ENCODE measurements at places on chromosomes 13 and 19. TPM values are rescaled to one million over a fixed set of nuclear protein-coding genes. Genes with fewer than 3 reads are reported as not detected.
A peak's percentile ranks its signal among the peaks of the same experiment; 100 is the strongest.

- no peak for DNase-seq
Measured at GRCh38 chr13:30022796-30023195, 172.4 kb upstream of the UBL3 start.

GRCh38 chr19:28785971-28786370, 427.0 kb downstream of the UQCRFS1 start:
- peak; percentile 60 for DNase-seq

GRCh38 chr19:40286235-40286970, 1.3 kb upstream of the AKT2 start:
- DNase-seq = no peak

- DNase-seq = no peak
Measured at GRCh38 chr19:32914879-32915660, 45.5 kb upstream of the SLC7A9 start.

DNA sequence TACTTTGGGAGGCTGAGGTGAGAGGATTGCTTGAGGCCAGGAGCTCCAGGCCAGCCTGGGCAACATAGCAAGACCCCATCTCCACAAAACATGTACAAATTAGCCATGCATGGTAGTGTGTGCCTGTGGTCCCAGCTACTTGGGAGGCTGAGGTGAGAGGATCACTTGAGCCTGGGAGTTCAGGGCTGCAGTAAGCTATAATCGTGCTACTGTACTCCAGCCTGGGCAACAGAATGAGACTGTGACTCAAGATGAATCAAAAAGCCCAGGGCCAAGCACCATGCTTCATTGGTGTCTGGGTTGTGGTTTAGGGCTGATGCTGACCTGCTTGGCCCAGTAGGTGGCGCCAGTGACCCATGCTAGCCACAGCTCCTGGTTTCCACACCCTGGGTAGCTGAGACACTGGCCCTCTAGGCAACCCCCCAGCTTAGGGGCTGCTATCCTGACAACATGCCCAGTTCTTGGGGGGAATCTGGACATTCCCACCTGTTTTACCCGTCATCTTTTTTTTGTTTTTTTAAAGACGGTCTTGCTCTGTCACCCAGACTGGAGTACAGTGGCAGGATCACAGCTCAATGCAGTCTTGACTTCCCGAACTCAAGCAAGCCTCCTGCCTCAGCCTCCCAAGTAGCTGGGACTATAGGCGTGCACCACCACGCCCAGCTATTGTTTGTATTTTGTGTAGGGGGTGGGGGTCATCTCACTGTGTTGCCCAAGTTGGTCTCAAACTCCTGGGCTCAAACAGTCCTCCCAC, 5.5 kb downstream of the CCDC124 start:
- DNase-seq = peak; percentile 93

GRCh38 chr13:100364591-100364990, 224.0 kb downstream of the GGACT start:
- no peak for DNase-seq

GRCh38 chr19:50909240-50910070, 1.7 kb downstream of the KLK4 start:
- DNase-seq = peak; percentile 100

DNA sequence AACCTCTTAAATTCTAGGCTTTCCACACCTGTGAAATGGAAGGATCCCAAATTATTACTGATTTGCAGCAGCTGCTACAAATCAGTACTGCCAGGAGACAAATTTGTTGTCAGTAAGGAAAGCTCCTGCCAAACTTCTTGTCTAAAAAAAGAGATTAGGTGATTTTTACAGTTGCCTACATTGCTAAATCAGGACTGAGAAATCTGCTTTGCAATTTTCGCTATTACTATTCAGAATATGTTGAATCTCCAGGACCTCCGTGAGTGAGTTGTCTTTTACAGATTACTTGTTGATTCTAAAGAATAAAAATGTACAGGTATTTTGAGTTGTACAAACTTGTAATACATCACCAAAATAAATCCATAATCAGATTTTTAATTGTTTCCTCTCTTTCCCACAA, 1815.9 kb downstream of the PCDH9 start:
- no peak for DNase-seq

ZNF737 gene
- total RNA-seq = 36.5 TPM

GRCh38 chr19:16540948-16541347, 1.3 kb downstream of the CHERP start:
- no peak for DNase-seq

DNA sequence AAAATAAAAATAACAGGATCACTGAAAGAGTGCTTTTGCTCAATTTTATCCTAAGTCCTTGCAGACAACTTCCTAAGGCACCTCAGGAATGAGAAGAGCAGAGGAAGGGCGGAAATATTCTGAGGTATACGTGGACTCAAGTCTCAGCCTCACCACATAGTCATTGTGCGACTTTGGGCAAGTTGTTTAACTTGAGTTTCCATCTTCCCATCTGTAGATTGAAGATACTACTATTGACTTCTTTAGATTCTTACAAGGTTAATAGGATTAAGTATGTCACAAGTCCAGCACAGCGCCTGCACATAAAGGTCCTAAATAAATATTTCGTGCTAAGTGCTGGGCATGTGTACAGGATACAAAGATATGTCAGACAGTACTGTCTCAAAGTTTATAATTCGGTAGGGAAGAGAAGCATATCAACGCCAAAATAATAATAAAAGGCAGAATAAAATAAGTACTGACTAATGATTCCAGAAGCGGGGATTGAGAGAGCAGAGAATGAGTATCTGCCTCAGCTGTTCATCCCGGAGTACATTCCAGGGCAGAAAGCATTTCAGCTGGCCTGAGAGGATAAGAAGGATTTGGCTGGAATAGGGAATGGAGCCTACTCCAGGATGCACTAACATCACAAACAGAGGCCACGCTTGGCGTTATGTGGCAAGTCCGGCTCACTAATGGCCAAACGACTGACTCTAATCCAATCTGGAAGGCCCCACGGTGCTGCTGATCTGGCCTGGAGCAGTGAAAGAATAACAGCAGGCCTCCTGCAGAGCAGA, 139.7 kb downstream of the FLT1 start:
- DNase-seq = no peak

ATP8A2 gene
- total RNA-seq = 1.3 TPM

GRCh38 chr19:44303976-44304568, 753 bp downstream of the ZNF235 start:
- DNase-seq = peak; percentile 48

DNA sequence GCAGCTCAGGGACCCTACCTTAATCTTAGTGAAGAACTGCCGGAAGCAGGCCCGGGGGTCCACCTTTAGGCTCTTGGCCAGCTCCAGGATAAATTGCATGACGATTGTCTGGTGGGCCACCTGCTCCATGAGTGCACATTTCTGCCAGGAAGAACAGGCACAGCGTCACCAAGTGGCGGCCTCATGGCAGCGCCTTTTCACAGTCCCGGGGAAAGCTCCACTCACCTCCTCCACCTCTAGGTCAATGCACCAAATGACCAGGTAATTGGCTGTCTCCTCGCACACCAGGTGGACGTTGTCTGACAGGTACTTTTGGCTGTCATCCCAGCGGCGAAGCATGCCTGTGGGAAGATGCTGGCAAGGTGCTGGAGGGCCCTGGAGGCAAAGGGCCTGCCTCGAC, 8.3 kb downstream of the CDC37 start:
- DNase-seq = no peak

PLPPR3 gene
- 103 TPM for total RNA-seq

ZNF780A gene
- 20.5 TPM for total RNA-seq

GRCh38 chr19:35731779-35732405, 10.4 kb downstream of the IGFLR1 start:
- no peak for DNase-seq

DNA sequence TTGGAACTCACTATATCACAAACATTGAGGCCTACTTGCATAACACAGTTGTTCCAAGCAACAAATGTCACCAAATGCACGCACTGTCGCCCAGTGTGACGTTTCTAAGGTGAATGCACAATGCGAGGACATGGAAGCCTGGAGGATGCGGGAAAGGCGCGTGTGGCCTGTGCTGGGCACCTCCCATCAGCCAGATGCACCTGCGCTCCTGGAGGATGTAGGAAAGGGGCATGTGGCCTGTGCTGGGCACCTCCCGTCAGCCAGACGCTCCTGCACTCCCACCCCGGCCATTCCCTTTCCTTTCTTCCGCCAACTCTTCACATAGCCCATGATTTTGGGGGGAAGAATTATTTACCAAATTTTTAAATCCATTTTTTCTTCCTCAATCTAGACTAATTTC, 202.4 kb upstream of the SOX1 start:
- no peak for DNase-seq

- peak; percentile 17 for DNase-seq
Measured at GRCh38 chr13:110258876-110259631, 47.9 kb downstream of the COL4A1 start.

GRCh38 chr19:5093948-5094718, 125.2 kb downstream of the KDM4B start:
- no peak for DNase-seq

- DNase-seq = no peak
Measured at GRCh38 chr13:32530841-32531253, 7.7 kb downstream of the N4BP2L2 start.

DNA sequence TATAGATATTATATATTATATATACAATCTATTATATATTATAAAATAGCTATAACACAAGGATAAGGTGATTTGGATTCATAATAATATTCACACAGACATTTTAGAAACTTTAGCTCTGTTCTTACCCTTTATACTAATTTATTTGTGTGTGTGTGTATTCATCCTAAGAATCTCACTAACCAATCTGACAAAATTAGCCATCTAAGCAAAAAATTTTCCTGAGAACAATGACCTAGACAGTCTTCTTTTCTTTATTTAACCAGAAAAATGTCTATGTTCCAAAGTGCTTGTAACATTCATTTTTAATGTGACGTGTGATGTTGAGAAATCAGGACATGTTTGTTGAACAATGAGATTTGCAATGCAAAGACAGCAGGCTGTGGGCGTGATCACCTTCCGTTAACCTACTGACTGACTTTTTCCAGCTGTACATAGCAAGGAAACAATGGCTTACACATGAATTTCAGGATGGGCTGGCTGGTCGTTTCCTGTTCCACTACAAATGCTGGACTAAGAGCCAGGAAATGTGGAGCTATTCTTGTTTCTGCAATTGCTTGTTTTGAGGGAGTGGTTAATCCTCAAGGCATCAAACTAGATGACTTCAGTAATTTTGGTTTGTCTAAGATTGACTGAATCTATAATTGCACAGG, 634.6 kb upstream of the ARGLU1 start:
- DNase-seq = no peak

SIGLEC8 gene
- total RNA-seq = not detected

DNA sequence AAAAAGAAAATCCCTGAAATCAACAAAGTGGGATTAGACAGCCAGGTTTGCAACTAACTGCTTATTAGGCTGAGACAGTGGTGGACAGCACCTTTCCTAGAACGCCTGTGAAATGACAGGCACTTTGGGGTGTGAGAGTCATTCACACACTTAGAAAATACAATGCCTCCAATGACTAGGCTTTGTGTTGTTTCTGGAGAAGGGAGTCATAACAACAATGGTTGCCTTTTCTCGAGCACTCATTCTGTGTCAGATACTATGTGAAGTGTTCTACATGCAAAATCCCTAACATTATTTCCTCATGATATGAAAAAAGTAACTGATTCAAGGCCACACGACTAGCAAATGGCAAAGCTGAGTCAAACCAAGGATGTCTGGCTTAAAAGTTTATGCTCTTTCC, 41.2 kb downstream of the SACS start:
- DNase-seq = no peak

DNA sequence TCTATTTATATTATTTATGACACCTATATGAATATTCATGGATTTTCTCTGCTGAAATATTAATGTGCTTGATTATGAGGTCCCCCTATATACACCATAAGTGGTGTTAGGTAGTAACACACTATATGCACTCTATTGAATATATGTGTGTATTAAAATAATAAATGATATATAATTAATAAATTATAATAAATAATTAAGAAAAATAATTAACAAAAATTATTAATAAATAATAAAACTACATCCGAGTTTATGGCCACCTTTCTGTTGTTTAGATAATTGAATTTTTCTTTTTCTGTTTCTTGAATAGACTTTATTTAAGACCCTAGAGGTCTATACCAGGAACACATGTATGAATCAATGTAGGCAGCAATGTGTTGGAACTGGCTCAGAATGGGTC, 20.9 kb upstream of the ARHGEF18 start:
- DNase-seq = no peak

DNA sequence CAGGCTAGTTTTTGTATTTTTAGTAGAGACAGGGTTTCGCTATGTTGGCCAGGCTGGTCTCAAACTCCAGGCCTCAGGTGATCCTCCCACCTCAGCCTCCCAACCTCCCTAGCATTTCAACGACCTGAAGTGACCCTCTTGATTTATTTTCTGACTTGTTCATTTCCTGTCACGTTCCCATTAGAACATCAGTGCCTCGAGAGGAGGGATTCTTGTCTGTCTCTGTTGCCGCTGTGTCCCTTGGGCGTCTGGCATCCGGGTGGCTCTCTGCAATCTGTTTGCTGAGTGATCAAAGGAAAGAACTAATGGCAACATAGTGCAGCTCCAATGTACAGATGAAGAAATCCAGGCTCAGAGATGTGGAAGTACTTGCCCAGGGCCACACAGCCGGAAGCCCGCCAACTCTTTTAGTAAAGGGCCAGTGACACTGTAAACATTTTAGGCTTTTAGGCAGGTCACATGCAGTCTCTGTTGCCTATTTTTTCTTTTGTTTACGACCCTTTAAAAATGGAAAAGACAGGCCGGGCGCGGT, 47.5 kb downstream of the NFIC start:
- DNase-seq = no peak

DNA sequence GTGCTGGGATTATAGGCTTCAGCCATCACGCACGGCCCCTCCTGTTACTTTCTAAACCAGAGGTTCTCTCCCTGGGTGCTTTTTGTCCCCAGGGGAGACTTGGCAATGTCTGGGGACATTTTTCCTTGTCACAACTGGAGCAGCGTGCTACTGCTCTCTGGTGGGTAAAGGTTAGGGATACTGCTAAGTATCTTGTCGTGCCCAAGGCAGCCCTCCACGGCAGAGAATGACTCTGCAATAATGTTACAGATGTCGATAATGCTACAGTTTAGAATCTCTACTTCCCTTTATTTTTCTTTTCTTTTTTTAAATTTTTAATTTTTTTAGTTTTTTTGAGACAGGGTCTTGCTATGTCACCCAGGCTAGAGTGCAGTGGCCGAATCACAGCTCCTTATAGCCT, 38.0 kb downstream of the ADGRE1 start:
- no peak for DNase-seq

- DNase-seq = peak; percentile 94
Measured at GRCh38 chr19:7888145-7888825, at the start of gene LRRC8E. TSS of gene LRRC8E (plus strand) at chr19:7888510. CDS start at chr19:7895604, 7,094 bp downstream.

GRCh38 chr13:75402787-75403186, 79.2 kb downstream of the TBC1D4 start:
- no peak for DNase-seq

DNA sequence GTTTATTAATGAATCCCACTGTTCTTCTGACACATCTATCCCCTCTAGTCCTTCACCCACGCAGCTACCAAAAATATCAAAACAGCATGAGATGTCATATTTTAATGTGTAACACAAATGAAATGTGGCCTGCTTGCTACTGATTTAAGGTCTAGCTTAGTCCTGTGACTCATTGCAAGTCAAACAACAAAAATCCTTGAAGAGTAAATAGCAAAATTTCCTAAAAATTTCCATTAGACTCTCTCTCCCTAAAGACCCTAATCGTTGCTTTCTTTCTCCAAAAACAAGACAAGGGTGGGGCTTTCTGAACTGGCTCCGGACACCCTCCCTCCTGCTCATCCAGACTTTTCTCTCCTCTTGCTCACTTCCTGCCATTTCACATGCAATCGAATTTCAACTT, 99.9 kb upstream of the IPO5 start:
- no peak for DNase-seq

GRCh38 chr19:55637534-55637933, 3.3 kb upstream of the ZNF580 start:
- DNase-seq = no peak

All from endodermal cell (in vitro differentiated cells).